Thoracic aorta (tissue), 2 donors: ENCODE measurements at places on chromosomes 2 and 18. TPM values are rescaled to one million over a fixed set of nuclear protein-coding genes. Genes with fewer than 3 reads are reported as not detected.
A peak's percentile ranks its signal among the peaks of the same experiment; 100 is the strongest.

Gene DNER
- total RNA-seq: 3.3 TPM

Gene ALPG
- total RNA-seq: not detected

Gene MTX2
- 14.2 TPM for total RNA-seq

Gene IL1A
- not detected for total RNA-seq

DNA sequence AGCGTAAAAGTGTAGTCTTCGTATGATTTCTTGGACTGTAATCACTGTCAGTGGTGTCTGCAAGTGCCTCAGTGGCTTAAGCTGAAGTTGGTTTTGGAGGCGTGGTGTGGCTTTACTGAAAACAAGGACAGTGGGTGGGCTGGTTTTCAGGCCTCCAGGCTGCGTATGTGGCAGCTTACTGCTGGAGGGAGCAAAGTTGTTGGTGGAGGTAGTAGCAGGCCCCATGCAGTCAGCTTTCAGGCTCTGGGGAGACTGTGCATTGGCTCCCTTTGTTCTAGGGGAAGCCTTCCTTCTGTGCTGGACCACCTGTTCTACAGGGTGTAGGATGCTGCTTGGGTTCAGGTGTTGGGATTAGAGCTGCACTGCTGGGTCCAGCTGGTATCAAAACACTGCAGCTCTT lies 91.6 kb downstream of the NCK2 start:
- no peak for DNase-seq
- H3K4me3 ChIP-seq: no peak overlapping the region
- no peak overlapping the region for H3K27ac ChIP-seq
- H3K27me3 ChIP-seq: no peaks in the 10 kb centered on the region
- peaks cover 6% of the 10 kb centered on the region for H3K4me1 ChIP-seq
- no peaks in the 10 kb centered on the region for H3K36me3 ChIP-seq

DNA sequence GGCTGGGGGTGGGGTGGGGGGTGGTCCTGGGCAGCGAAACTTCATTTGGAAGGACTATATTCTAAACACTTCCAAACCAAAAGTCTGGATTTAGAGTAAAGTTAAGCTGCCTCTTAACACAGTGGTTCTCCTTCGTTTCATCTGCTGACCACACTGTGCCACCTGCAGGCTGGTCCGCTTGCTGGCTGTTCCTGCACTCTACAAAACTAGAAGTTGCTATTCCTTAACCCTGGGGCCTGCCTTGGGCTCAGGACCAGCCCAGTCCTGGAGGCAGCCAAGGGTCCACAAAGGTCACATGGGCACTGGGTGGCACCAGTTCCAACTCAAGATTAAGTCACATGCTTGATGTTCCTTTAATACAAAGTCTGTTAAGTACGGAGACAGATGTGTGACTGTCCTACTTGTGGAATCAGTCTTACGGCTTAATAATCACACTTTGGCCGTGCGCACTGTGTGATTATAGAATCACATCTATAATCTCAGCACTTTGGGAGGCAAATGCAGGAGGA lies 195.4 kb downstream of the FAM210A start:
- peak overlapping the region; percentile 62 for H3K27ac ChIP-seq
- DNase-seq: peak; percentile 30
- H3K4me3 ChIP-seq: peak overlapping the region; percentile 38
- no peaks in the 10 kb centered on the region for H3K27me3 ChIP-seq
- no peaks in the 10 kb centered on the region for H3K36me3 ChIP-seq

DNA sequence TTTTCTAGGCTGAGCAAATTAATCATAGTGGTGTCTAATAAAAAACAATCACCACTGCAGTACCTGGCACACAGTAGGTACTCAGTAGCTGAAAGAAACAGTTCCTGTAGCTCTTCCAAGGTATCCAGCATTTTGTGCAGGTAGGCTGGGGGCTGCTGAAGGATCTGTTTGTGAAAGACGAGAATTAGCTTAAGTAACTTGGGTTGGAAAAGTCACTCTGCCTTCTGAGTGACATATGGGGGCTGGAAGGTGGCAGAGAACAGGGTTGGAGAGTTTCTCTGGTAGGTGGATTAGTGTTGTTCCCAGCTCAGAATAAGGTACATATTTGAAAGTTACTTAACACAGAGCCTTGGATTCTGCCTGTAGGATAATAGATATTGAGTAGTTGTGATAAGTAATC lies 72.8 kb downstream of the FMNL2 start:
- no peaks in the 10 kb centered on the region for H3K36me3 ChIP-seq
- H3K27me3 ChIP-seq: no peaks in the 10 kb centered on the region
- H3K4me1 ChIP-seq: peaks cover 60% of the 10 kb centered on the region
- no peak for DNase-seq

DNA sequence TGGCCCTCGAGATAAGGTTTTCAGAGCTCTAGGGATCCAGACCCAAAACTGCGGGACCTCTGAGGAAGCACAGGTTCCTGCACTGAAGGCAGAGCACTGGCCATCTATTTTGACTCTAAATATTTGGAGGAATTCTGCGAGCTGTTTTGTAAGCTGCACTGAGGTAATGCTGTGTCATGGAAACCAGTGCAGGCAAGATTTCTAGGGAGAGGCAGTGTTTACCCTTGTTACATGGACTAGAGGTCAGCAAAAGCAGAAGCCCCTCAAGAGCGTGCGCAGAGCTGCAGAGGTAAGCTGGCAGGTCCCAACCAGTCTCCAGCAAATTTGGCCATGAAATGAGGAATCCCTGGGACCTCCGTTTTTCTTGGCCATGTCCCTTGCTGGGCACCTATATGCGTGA lies 137.3 kb downstream of the RNF152 start:
- H3K27ac ChIP-seq: no peak overlapping the region
- peak overlapping the region; percentile 3 for H3K4me3 ChIP-seq
- H3K4me1 ChIP-seq: no peaks in the 10 kb centered on the region
- H3K27me3 ChIP-seq: no peaks in the 10 kb centered on the region
- no peaks in the 10 kb centered on the region for H3K36me3 ChIP-seq

- H3K4me3 ChIP-seq: no peak overlapping the region
- peaks cover 34% of the 10 kb centered on the region for H3K4me1 ChIP-seq
- DNase-seq: peak; percentile 40
- H3K27me3 ChIP-seq: no peaks in the 10 kb centered on the region
- H3K27ac ChIP-seq: peak overlapping the region; percentile 3
These were observed 135.6 kb upstream of the KLHL29 start for GRCh38 chr2:23249348-23249747.

DNA sequence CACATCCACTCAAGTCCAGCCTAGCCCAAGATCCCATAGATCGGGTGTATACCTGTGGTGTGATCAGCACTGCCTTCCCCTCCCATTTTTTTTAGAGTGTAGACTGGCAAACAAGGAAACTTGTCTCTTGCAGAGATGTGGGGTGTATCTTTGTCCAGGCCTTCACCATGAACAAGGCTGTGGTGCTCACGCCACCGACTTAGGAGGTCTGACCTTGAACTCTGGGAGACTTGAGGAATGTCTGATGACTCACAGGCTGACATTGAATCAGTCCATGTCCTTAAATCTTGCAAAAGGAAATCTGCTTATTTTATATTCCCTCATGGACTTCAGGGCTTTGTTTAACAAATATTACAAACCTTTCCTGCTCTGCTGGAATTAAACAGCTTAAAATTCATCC lies 4.5 kb upstream of the CTIF start:
- H3K27ac ChIP-seq: no peak overlapping the region
- H3K36me3 ChIP-seq: no peaks in the 10 kb centered on the region
- no peak overlapping the region for H3K4me3 ChIP-seq
- no peaks in the 10 kb centered on the region for H3K27me3 ChIP-seq

GRCh38 chr2:171134624-171135230 lies 26.0 kb downstream of the TLK1 start:
- H3K4me3 ChIP-seq: no peak overlapping the region
- no peaks in the 10 kb centered on the region for H3K36me3 ChIP-seq
- no peaks in the 10 kb centered on the region for H3K27me3 ChIP-seq
- no peak for DNase-seq
- H3K4me1 ChIP-seq: peaks cover 10% of the 10 kb centered on the region

DNA sequence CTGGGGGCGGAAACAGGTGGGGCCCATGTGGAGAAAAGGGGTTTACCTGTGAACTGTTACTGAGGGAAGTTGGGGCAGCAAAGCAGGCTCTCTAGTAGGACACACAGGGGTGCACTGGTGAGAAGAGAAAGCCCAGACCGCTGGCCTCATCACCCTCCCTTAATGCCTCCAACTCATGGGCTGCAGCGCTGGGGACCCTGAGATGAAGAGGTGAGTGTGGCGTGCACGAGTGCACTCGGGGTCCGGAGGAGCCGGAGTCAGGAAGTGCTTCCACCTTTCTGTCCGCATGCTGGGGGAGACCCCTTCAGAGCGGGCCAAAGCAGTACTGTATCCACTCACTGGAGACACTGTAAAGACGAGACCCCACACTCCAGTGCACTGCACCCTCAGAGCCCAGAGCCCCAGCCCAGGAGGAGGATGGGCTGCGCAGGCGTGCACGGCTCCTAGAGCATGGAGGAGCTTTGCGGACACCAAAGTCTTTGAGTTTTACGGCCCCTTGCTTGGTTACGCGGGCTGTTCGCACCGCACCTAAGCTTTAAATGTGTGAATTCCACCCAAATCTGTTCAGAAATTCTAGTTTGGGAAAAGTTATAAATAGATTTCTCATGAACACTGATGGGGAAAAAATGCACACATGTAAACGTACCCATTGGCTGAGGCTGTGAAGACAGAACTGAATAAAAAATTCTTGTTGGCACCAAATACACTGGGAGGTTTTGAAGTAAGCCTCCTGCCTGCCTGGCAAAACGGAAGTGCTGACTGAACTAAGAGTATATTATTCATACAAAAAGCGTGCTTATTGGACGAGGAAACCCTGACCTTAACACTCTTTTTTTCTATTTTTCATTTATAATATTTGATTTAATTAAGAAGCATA lies 45.4 kb upstream of the PPP4R1 start:
- H3K4me1 ChIP-seq: peaks cover 3% of the 10 kb centered on the region
- no peaks in the 10 kb centered on the region for H3K36me3 ChIP-seq
- H3K4me3 ChIP-seq: no peak overlapping the region
- H3K27ac ChIP-seq: peak overlapping the region; percentile 53
- no peak for DNase-seq
- no peaks in the 10 kb centered on the region for H3K27me3 ChIP-seq

GRCh38 chr2:147501968-147502367 lies 342.9 kb upstream of the ACVR2A start:
- H3K27me3 ChIP-seq: no peaks in the 10 kb centered on the region
- no peaks in the 10 kb centered on the region for H3K4me1 ChIP-seq
- H3K27ac ChIP-seq: no peak overlapping the region

GRCh38 chr2:40512256-40512655 lies 60.4 kb upstream of the SLC8A1 start:
- H3K27ac ChIP-seq: no peak overlapping the region
- peaks cover 15% of the 10 kb centered on the region for H3K4me1 ChIP-seq
- H3K4me3 ChIP-seq: peak overlapping the region; percentile 63
- H3K27me3 ChIP-seq: no peaks in the 10 kb centered on the region
- DNase-seq: no peak

DNA sequence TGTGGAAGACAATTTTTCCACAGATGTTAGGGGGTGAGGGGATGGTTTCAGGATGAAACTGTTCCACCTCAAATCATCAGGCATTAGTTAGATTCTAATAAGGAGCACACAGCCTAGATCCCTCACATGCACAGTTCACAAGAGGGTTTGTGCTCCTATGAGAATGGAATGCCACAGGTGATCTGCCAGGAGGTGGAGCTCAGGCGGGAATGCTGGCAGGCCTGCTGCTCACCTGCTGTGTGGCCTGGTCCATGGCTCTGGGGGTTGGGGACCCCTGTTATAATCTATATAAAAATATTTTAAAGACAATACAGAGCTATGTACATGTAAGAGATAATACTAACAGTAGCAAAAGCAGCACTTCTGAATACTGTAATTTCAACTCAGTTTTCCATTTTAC lies 19.2 kb downstream of the CWC22 start:
- peaks cover 23% of the 10 kb centered on the region for H3K36me3 ChIP-seq
- H3K4me3 ChIP-seq: no peak overlapping the region
- H3K27me3 ChIP-seq: no peaks in the 10 kb centered on the region
- DNase-seq: no peak
- no peak overlapping the region for H3K27ac ChIP-seq

DNA sequence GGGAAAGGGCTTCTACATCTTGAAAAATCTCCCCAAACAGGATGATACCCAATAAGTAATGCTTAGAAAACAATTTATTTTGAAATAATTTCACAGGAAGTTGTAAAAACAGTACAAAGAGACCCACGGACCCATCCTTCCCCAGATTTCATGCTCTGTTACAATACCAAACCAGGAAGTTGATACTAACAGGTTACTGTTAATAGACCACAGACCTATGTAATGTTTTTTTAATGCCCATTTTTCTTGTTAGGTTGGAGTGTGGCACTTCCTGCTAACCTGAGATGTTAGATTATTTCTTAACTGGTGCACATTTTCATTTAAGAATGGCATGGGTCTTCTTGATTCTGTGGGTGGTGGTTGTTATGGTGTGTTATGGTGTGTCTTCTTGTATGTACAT lies 21.4 kb upstream of the MGAT5 start:
- no peaks in the 10 kb centered on the region for H3K36me3 ChIP-seq
- H3K27me3 ChIP-seq: no peaks in the 10 kb centered on the region
- H3K27ac ChIP-seq: no peak overlapping the region
- DNase-seq: no peak
- H3K4me1 ChIP-seq: peaks cover 4% of the 10 kb centered on the region

DNA sequence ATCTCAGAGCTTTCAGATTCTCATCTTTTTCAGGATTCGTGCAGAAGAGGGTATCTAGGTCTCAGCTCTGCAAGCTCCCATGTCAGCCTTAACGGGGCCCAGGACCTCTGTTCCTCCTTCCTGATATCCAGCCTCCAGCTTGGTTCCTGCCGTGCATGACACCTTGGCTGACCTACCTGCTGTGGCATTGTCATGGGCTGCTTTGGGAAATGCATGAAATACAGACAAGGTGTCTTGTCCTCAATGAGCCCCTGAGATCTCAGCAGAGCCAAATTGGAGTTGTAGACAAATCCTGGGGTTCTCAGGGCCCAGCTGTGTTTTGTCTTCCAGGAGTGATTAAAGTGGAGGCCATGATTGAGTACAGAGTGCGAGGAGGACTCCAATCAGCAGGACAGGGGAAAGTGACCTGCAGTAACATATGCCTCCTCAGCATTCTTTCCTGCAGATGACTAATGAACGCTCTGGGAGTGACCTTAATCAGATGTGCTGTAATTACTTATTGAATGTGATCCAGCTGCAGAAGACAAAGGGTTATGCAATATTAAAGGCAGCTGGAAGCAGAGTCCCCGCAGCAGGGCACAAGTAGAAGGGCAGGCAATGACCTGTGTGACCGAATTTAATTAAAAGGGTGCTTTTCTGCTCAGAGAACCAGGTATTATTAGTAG lies 141.1 kb downstream of the CCBE1 start:
- H3K27me3 ChIP-seq: no peaks in the 10 kb centered on the region
- H3K36me3 ChIP-seq: no peaks in the 10 kb centered on the region
- no peak overlapping the region for H3K4me3 ChIP-seq
- H3K27ac ChIP-seq: no peak overlapping the region
- H3K4me1 ChIP-seq: no peaks in the 10 kb centered on the region
